ENCODE measurements at places on chromosomes 12 and 14.

GRCh38 chr12:69981881-69982475 lies 157.0 kb downstream of the MYRFL start:
- DNase-seq = no peak

GRCh38 chr14:23055621-23056144 lies 1.6 kb downstream of the CDH24 start:
- DNase-seq = no peak

- no peak for DNase-seq
These were observed 486.7 kb downstream of the APAF1 start for GRCh38 chr12:99131751-99132199.

DNA sequence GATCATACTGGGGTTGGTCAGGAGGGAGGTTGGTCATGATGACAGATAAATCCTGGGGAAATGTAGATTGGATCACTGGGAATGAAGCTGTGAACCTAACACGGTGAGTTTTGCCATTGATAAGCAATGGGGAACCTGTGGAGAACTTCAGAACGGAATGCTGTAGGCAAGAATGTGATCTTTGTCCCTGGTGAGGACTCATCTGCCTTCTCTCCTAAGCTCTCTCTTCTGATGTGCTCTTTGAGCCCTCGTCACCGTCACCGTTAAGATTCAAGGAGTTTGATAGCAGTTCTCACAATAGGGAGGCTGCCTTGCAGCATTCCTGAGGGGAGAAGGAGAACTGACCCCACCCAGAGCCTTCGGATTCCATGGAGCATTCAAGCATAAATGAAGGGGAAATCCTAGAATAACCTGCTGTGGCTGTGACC lies 217.6 kb downstream of the ANO6 start:
- DNase-seq = no peak

GRCh38 chr12:26465419-26466097 lies 270.2 kb downstream of the SSPN start:
- no peak for DNase-seq

- DNase-seq = no peak
These were observed 36.3 kb upstream of the BBS10 start for GRCh38 chr12:76384560-76384959.

DNA sequence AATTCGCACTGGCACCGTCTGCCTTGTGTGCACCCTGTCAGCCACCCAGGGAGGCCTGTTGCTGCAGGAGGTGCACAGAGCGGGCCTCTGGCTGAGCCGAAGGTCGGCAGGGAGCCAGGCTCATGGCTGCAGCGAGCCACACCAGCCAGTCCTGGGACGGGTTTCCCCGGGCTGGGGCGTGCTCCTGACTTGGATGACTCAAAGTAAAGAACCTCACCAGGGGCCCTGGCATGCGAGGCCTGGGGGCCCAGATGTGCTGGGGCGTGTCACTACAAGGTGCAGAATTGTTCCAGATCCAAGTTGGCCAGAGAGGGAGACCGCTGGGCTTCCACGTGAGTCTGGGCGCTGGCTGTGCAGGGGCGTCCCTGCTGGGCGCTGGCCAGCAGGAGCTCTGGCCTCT lies 34.5 kb downstream of the FBRSL1 start:
- DNase-seq = no peak

GRCh38 chr14:54947230-54947629 lies 44.6 kb upstream of the GCH1 start:
- DNase-seq = no peak

DNA sequence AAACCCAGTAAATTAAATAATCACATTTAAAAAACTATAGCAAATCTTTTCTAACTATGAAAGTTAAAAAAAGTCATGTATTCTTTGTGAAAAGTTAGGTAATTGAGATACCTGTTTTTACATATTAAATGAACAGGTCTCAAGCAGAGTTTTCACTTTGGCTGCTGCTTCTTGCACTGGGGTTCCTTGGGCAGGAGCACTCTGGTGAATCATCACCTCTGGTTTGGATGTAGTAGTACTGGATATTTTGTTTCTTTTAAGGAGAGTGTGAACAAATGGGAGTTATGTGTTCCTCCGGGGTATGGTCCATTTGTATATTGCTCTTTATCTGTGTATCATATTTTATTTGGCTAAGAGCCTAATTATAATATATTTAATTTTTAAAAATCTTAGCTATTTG lies 82.7 kb downstream of the FUT8 start:
- DNase-seq = no peak

DNA sequence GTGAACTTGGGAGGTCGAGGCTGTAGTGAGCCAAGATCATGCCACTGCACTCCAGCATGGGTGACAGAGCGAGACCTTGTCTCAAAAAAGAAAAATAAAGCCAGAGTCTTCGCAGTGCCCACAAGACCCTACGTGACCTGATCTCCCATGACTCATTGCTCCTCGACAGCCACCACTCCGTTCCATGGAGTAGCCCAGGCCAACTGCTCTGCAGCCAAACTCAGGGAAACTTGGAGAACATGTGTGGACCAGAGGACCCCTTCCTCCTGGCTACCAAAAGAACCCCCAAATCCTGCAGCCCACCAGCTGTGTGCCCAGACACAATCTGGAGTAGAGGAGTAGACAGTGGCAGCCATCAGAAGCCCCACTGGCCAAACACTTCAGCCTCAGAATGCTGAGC lies 32.1 kb upstream of the PPP2R5C start:
- no peak for DNase-seq

GRCh38 chr14:58082011-58082410 lies 70.0 kb downstream of the ARMH4 start:
- no peak for DNase-seq

DNA sequence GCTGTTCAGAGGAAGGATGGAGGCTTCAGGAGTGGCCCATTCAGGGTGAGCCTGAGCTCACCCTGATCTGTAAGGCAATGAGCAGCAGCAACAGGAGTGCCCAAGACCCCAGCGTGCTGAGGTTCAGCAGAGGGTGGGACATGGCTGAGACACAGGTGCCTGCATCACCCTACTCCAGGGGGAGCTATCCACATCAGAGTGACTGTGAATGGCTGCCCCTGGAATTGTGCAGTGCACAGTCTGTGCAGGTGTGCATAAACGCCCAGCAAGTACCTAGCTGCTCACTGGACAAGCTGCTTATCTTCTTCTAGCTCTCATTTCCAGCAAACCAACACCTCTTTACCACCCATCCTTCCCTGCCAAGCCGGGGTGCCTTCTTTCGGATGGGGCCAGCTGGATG lies 140.6 kb upstream of the PRMT8 start:
- DNase-seq = no peak

GRCh38 chr14:84929086-84929485 lies 600.9 kb upstream of the FLRT2 start:
- no peak for DNase-seq

GRCh38 chr12:49331380-49332222 lies 5.4 kb downstream of the C1QL4 start:
- no peak for DNase-seq
